ENCODE measurements at places on chromosomes 11 and 22. TPM values are rescaled to one million over a fixed set of nuclear protein-coding genes. Genes with fewer than 3 reads are reported as not detected.

The OR52I2 gene
- total RNA-seq: not detected

DNA sequence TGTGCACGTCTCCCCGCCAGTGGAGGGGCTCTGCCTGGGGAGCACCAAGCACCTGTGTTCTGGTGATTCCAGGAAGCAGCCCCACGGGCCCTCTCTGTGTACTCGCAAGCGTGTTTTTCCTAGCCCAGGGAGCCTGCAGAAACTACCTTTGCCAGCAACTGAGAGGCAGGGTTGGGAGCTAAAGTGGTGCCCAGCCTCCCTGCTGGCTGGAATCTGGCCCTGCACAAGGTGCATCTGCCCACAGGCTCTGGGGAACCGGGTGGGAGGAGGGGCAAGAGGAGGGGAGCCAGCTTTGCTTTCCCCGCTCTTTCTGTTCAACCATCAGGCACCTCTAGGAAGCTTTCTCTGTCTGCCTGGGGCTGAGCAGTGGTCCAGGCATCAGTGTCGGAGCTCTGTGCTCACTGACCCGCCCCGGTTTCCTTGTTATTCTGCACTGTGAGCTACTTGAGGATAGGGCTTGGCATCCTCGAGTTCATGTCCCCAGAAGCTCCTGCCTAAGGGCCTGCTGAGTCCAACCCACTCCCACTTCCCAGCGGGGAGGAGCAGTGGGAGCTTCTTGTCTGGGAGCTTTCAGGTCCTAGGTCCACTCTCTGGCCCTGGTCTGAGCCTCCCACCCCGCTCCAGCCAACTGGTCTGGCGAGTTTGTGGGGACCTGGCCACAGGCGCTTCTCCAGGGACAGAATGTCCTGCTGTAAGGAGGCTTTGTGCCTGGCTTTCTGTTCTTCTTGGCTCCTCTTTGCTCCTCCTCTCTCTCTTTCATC, 14.9 kb downstream of the DAGLA start:
- H3K4me3 ChIP-seq: no peak overlapping the region
- no peaks in the 10 kb centered on the region for H3K27me3 ChIP-seq
- H3K36me3 ChIP-seq: no peaks in the 10 kb centered on the region
- DNase-seq: no peak
- H3K27ac ChIP-seq: no peak overlapping the region

GRCh38 chr11:134293119-134294113, 17.2 kb downstream of the GLB1L3 start:
- H3K27ac ChIP-seq: no peak overlapping the region
- H3K36me3 ChIP-seq: no peaks in the 10 kb centered on the region
- H3K4me1 ChIP-seq: no peaks in the 10 kb centered on the region
- no peak for DNase-seq
- H3K27me3 ChIP-seq: no peaks in the 10 kb centered on the region
- no peak overlapping the region for H3K4me3 ChIP-seq

DNA sequence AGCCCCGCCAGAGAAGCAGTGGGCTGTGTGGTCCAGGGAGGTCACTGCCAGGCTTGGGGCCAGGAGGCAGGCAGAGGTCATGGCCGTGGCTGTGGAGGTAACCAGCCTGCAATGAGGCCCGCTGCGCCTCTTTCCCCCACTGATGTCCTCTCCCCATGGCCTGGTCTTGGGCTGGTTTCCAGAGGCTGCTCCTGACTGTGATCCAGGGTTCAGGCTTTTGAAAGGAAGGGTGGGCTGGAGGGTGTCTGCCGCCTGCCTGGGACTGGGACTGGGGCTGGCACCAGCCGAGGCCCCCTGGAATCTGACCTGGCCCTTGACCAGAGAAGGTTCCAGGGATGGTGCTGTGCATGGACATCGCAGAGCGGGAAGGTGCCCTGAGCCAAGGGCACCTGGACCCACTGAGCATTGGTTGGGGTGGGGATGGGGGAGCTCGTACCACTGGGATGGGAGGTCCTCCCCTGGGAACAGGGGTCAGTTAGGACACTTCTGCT, 59.6 kb upstream of the THY1 start:
- no peaks in the 10 kb centered on the region for H3K36me3 ChIP-seq
- H3K4me1 ChIP-seq: peaks cover 5% of the 10 kb centered on the region
- no peak for DNase-seq
- H3K4me3 ChIP-seq: no peak overlapping the region
- no peaks in the 10 kb centered on the region for H3K27me3 ChIP-seq
